AG09309 (cell line): ENCODE measurements at places on chromosomes 1 and 21.

DNA sequence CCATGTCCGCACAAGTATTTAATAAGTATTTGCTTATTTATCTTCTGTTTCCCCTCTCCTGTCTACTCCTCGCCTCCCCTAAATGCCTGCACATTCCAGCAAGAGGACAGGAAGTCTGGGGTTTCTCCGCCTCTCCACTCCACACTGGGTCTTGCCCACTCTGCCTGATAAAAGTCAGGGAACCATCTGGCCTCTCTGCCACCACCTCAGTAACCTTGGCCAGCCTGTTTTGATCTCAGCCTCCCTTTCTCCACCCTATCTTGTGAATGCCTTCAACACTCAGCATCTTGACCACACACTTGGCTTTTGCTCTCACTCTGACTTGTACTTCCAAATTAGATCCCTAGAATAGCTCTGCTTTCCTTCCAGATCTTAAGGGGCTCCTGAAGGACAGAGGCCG, 165.3 kb upstream of the UBE2U start:
- no peak for DNase-seq

DNA sequence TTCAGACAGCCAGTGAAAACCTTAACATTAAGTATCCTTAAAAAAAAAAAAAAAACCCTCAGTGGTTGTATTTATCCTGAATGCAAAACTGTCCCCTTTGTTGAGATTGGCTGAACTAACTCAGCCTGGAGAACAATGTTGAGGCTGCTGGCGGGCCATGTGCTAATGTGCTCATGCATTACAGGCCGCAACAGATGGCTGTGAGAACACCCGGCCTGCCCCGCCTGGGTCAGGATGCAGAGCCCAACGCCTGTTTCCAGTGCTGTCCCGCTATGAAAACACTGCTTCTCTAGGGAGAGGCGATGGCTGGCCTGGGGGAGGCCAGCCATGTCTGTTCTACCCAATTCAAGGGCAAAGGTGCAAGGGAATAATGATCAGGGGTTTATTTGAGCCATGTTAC, 13.8 kb downstream of the OLIG2 start:
- no peak for DNase-seq

DNA sequence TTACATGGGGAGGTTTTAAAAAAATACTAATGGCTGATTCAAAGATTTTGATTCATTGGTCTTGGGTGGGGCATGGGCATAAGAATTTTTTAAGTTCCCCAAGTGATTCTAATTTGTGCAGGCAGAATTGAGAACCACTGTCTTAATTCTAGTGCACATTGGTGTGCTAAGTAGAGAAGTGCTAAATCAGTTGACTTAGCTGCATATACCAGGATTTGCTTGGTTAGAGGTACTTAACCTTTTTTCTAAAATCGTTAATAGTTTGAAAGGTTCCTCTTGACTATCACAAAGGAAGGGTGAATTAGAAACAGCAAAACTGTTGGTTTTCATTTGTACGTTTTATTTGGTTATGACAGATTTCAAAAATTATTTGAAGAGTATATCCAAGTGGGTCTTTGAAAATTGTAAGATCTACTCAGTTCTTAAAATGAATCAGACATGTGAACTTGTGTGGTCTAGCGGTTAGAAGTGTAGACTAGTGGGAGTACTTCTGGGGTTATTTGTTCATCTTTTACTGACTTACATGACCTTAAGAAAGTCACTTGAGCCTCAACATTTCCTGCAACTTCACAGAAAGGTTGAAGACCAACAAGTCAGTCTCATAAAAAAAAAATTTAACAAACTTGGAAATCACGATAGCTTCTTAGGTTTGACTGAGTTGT, 66.7 kb downstream of the RPAP2 start:
- DNase-seq: no peak

- no peak for DNase-seq
Observed at GRCh38 chr1:20154301-20154831, 15.2 kb downstream of the PLA2G2F start.

GRCh38 chr1:231020139-231020601, 19.9 kb downstream of the FAM89A start:
- no peak for DNase-seq

GRCh38 chr1:118993700-118994026, 5.5 kb upstream of the TBX15 start:
- DNase-seq: no peak

DNA sequence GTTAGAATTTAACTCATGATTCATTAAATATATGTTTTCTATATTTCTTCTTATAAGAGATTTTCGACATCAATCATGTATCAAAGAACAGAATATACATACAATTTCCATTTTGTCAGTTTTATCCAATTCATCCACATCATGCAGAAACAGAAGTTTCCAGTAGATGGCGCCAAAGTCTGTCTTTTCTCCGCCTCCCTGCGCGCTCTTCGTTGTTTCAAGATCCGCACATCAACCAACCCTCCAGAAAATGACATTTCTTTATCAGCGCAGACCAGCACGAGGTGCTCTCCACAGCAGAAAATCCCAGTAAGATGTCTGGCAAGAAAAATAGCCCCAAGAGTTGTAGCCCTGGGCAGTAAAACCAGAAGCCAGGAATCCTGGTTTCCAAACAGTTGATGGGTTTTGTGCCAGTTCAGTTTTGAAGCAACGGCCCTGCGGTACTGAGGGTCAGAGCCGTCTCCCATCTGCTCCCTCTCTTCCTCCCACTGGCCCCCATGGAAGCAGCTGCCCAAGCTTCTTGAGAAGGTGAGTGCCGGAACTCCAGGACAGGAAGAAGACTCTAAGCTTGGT, 38.6 kb upstream of the GPR137B start:
- DNase-seq: no peak

DNA sequence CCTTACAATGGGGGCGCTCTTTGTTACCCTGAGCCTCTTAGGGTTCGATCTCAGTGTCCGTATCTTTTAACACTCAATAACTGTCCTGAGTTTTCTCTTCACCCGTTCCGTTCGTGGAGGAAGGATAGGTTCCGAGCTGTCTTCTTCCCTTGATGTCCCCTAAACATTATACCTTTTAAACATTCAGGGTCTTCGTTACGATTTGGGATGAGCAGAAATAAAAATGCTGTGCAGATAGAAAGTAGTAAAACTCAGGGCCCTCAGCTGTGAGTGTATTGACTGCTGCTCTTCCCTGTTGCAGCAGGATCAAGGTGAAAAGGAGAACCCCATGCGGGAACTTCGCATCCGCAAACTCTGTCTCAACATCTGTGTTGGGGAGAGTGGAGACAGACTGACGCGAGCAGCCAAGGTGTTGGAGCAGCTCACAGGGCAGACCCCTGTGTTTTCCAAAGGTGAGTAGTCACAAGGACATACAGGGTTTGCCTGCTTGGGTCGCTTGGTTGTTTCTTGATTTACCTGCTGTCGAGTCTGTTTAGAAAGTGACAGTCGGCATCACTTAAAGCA, 784 bp downstream of the RPL11 start:
- no peak for DNase-seq

- no peak for DNase-seq
Observed at GRCh38 chr1:172874950-172875349, 175.8 kb downstream of the TNFSF18 start.

DNA sequence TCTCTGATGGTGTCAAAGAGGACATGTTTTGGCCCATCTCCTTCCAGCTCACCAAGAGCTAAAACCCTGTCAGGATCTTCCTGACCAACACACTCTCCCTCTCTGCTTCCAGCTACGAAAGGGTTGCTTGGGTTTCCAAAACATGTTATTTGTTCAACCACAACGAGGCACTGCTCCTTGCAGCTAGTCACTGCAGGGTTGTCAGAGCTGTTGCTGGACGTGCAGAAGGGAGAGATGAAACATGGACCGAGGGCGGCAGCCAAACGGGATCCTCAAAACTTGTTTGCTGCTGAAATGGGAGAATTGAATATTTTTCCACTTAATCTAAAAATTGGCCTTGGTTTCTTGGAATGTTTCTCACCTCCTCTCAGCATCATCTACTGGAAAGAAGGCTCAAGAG, 12.4 kb downstream of the ZBTB18 start:
- no peak for DNase-seq

GRCh38 chr1:158191299-158191698, 10.6 kb downstream of the CD1D start:
- DNase-seq: no peak

DNA sequence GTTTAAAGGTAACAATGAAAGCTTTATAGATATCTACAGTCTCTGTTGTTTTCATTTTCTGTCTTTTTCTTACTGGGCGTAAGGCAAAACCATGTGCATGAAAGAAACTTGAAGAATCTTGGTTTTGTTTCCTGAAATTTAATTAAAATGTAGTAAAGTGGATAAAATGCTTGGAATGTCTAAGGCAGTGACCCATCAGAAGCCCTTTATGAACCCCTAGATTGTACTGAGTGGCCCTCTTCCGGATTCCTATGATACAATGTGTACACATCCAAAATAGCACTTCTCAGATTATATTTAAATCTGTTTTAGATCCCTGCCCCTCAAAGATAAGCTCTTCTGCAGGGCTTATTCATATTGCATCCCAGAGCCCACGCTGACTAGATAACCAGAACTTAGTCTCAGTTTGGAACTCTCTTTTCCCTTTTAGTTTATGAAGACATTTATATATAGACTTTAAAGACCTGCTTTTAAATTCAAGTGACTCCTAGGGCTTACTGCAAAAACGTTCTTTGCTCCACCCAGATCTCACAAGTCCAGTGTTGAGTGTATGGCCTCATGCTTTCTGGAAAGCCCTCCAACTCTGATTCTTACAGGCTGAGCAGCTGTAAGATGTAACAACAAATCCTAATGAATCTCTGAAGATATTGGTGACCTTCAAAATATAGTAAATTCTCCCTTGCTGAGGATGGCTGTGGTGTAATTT, 142.9 kb downstream of the LRRC7 start:
- no peak for DNase-seq

GRCh38 chr1:13702425-13703127, 2.6 kb downstream of the PRDM2 start:
- DNase-seq: no peak

GRCh38 chr21:17783481-17784179, 35.5 kb downstream of the C21orf91 start:
- no peak for DNase-seq

DNA sequence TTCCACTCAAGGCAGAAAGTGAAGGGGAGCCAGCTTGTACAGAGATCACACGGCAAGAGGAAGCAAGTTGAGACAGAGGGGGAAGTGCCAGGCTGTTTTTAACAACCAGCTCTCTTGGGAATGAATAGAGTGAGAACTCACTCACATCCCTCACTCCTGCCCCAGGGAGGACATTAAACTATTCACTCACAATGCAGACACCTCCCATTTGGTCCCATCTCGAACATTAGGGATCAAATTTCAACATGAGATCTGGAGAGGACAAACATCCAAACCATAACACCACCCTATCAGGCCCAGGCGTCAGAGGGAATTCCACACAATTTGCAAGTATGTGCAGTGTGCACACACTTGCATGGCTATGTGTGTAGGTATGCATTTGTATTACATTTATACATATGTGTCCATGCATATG, 62.7 kb downstream of the DMAP1 start:
- DNase-seq: no peak

DNA sequence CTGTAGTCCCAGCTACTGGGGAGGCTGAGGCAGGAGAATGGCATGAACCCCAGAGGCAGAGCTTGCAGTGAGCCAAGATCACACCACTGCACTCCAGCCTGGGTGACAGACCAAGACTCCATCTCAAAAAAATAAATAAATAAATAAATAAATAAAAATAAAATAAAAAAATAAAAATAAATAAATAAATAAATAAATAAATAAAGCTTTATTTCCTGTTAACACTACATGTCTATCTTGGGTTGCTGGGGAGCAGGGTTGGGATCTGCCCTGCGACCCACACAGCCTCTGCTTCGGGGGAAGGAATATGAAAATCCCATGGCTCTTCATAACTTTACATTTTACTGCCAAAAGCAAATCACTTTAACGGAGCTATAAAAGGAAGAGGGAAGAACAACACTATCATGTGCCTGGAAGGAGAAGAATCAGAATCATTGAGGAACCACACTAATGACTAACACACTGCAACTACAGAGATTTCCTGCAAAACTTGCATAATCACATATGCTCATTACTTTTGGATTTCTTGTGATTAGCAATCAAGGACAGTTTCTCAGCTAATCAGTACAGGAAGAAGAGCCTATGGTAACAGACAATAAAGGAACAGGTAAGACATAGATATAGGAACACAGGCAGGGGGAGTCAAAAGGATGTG, 72.8 kb upstream of the CD55 start:
- no peak for DNase-seq

DNA sequence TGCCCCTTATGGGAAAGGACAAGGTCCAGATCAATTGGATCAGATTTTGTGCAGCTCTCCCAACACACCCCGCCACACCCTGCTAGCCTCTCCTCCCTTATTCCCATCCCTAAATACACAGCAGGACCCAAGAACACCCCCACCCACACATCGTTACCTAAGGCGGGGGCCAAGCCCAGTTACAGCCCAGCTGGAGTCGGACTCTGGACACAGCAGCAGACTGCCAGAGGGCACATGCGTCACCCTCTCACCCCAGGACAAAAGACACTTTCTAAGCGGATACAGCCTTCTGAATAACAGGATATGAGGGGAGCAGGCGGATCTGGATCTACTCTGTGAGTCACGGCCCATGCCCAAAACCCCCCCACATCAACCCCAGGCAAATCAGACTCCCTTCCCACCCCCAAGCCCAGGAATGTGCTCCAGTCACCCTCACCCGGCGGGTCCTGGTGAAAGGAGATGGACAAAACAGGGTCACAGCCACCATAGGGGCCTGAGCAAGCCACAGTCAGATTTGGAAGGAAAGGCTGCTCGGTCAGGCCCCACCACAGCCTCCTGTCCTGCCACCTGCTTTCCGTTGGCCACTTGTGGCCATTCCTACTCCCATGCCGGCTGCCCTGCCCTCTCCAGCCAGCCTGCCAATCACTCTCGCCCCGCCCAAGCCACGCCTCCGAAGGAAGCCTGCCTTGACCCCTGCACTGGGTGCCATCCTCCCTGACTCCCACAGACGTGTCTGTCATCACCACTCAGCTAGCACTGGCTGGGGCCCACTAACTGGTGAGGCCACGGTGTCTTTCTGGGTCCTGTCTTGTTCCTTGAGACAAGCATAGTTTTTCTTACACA, 4.0 kb downstream of the S100A16 start:
- DNase-seq: peak; percentile 69

- no peak for DNase-seq
Observed at GRCh38 chr1:73401666-73402065, 796.3 kb downstream of the LRRIQ3 start.

DNA sequence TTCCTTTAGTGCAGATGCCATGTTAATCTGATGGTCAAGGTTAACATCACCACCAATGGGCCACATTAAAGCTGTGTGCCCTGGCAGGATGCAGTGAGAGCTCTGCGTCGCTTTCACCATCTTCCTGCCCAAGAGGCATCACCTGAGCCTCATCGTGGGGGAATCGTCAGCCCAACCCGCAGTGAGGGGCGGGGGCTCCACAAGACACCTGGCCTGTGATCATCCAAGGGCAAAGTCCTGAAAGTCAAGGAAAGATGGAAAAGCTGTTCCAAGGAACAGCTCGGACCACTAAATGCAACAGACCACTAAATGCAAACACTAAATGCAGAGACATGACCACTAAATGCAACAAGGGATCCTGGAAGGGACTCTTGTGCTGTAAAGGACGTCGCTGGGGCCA, 49.9 kb downstream of the WDR4 start:
- DNase-seq: no peak

GRCh38 chr1:223326776-223327175, 37.2 kb downstream of the SUSD4 start:
- no peak for DNase-seq

GRCh38 chr1:214335567-214335966, 54.6 kb downstream of the SMYD2 start:
- no peak for DNase-seq
